ENCODE measurements at places on chromosomes 6 and 20.

GRCh38 chr6:4289770-4290320 is 154.5 kb upstream of the ECI2 start:
- DNase-seq = no peak

DNA sequence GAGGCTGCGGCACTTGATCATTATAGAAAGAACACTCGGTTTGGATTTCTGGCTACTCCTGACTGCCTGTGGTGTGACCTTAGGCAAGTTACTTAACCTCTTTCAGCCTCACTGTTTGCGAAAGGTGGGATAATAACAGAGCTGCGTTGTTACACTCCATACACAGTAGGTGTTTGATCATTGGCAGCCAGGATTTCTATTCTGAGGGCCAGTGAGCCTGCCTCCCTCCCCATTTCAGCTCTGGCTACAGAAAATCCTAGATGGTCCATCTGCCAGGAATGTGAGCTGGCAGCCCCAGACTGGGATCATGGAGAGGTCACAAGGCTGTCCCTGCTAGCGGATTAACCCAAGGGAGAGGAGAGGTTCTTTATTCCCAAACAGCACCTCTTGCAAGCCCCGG is 2.7 kb downstream of the KCNB1 start:
- DNase-seq = no peak

GRCh38 chr6:51842804-51843378 is 244.5 kb downstream of the PKHD1 start:
- DNase-seq = no peak

- DNase-seq = no peak
Measured at GRCh38 chr6:35258858-35259193, 709 bp upstream of the ZNF76 start.

DNA sequence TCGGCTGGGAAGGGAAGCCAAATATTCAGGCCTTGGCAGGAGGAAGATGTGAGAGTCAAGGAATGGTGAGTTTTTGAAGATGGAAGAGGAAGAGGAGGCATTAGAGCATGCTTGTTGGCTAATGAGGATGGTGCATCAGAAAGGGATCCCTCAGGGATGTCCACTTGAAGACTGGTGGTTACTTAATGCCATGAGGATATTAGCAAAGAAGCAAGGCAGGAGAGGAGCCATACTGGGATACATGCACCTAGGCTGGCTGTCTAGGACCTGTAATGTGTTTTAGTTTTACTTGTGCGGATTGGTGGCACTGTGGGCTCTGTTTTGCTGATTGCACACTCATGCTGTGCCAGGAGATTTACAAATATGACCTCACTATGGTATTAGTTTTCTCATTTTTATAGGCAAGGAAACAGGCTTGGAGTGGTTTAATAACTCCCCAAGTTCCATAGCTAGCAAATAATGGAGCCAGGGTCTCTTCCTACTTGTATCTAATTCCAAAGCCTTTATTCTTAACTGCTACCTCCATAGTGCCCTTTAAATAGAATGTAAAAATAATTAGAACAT is 37.8 kb downstream of the NCOA7 start:
- no peak for DNase-seq

DNA sequence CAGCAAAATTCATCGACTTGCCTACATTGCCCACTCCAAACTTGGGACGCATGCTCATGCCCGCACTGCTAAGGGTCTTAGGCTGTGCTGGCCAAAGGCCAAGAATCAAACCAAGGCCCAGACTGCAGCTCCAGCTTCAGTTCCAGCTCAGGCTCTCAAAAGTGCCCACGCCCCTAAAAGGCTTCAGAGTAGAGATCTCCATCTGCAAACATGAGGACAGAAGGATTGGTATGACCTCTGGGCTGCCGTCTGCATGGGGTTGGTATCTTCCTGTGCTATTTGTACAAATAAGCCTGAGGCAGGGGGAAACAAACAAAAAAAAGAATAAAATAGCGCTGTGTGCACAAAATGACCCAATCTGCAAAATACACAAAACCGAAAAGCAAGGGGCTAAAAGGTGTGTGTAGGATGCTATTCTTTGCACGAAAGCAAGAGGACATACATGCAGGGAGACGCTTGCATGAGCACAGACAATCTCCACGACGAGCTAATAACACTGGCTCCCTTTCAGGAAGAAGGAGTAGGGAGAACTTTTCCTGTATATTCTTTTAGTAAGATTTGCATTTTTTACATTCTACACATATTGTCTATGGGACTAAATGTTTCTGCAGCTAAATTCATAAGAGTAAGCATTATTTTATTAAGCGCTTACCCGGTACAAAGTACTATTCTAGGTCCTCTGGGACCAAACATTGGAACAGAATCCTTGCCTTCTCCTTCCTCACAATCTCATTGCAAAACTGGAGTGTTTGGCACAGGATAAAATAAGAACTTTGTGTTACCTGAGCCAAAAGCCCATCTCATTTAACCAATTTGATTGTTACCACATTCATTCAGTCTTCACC is 33.1 kb downstream of the ATP9A start:
- DNase-seq = no peak

DNA sequence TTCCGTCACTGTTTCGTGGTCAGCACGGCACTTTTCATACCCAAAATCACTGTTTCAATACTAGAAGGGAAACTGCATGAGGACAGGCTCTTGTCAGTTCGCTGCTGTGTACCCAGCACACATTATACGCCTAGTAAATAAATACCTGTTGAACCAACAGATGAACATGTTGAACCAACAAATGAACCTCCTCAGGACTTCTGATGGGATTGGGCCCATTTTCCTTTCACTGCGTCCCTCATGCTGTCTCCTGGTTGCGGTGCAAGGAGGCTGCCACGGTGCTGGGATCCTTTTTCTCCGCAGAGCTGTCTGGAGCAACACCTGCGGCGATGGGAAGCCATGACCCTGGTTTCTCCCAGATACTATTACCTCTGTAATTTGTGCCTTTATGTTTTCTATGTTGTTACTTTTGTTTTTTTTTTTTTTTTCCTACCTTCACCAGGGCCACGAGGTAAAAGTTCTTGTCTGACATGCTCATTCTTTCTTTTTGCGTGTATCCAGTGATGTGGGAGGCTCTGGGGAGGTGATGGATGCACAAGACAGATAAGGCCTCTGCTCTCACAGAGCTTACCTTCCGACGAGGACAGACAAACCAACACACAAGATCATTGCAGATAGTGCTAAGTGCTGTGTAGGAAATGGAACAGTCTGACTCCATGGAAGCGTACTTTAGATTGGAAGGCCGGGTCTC is 1.1 kb downstream of the VAPB start:
- no peak for DNase-seq

DNA sequence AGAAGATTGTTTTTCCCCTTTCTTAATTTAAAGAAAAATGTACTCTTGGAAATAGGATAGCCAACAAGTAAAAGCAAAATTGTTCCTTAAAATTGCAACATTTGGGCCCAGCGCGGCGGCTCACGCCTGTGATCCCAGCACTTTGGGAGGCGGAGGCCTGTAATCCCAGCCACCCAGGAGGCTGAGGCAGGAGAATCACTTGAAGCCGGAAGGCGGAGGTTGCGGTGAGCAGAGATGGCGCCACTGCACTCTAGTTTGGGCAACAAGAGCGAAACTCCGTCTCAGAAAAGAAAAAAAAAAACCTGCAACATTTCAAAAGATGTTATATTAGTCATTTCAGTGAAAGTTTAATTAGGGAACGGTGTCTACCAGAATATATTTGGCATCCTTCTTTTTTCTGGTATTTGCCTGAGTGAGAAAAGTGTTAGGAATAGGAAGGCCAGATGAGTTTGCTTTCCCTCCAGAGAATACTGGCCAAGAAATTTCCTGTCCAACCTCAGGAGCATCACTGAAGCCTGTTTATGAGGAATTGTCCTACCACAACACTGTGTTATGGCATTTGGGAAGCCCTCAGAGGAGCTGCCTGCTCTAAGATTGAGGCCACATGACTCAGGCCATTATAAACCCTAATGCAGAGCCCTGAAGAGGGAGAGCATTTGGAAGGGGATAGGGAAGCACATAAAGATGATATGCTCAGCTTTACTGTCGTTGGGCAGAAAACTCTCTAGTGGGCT is 1.2 kb upstream of the GJA1 start:
- DNase-seq = no peak

DNA sequence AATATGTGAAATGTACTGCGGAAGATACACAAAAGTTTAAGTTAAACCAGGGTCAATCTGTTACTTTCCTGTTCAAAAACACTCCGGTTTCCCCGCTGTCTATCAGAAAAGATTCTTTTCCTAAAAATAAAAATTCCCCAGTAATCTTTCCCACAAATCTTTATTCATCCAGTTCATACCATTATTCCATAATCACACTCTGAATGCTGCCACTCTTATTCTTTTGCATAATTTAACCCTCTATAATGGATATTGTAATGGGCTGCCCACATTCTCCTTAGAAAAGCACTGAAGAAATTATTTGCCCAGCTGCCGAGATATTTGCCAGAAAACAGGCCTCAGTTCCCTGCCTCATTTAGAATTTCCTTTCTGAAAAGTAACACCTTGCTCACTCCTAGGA is 68.6 kb downstream of the EPHA7 start:
- DNase-seq = no peak

- no peak for DNase-seq
Measured at GRCh38 chr6:11672669-11673068, 105.9 kb downstream of the ADTRP start.

- no peak for DNase-seq
Measured at GRCh38 chr6:21151119-21151518, 442.4 kb upstream of the SOX4 start.

DNA sequence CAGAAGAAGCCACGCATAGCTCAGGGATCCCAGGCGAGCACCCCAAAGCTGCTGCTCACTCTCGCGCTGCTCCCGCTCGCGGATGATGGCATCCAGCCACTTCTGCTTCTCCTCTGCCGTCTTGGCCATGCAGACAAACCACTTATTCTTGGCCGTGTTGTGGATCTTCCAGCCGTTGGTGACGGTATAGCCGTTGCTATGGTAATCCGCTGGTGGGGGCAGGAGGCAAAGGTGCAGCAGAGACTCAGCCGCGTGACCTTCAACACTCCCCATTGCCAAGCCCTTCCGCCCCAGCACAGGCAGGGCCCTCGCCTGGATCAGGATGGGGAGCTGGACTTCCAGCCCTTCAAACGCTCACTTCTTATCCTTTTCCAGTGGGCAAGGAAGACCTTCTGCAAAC is 136.9 kb downstream of the PREX1 start:
- no peak for DNase-seq

DNA sequence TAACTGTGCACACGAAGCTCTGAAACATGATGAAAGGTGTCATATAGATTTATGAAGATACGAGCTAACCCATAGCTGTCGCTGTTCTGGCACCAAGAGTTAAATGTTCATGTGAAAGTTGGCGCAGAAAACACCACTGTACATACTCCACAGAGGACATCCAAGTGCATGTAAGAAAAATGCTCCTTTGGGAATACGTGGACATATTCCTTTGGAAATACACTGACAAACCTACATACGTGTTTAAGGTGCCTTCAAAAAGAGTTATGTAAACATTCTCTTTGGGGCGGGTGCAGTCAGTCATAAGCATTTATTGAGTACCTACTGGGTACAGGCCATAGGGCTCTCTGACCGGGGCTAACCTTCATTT is 723 bp upstream of the ARID1B start:
- peak; percentile 60 for DNase-seq

DNA sequence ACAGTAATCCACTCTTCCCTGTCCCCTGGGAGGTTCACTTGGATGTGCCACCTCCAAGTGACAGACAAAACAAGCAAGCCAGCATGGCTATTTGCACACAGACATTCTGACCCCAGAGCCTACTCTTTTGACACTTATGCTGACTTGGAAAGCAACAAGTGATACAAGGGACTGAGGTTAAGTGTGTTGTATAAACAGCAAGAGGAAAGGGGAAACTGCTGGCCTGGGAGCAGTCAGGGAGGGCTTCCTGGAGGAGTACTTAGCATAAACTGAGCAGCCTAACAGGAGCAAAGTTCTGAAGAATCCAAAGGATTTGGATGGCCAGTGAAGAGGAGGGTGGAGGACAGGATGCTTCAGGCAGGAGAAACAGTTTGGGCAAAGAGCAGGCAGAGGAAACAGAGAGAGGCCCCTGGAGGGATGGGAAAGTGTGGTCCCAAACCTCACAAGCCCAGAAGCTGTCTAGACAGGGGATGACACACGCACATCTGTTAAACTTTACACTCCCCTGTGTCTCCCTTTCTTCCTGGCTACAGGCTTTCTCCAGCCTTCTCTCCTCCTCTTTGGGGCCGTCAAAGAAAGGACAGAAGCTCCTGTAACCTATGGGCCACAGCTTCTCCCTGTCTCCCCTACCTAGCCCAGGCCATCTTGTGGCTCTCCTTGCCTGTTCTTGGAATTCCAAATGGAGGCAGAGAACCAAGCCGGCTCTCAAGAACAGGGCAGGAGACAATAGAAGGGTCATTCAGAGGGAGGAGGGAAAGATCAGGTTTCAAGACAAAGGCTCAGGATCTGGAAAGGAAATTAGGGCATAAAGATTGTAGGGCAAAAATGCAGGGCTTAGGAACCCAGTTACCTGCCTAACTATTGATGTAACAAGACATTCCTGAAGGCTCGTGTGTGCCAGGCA is 19.3 kb downstream of the SULF2 start:
- DNase-seq = no peak

- DNase-seq = no peak
Measured at GRCh38 chr6:125750692-125751333, 1.4 kb downstream of the HEY2 start.

DNA sequence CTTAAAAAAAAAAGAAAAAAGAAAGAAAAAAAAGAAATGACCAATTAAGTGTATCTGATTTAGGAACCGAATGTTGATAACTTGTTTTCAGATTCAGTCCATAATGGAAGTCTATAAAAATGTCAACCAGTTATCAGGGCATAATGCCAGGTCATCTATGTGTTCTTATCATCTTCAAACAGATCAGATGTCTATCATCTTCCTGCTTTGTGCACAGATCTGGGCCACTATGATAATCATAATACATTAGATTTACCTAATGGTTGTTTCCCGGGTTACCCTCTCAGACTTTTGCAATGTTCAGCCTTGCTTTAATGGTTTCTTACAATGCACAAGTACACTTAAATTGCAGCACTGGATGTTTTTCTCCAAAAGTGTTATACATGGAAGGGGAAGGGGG is 100.6 kb downstream of the NKAIN2 start:
- DNase-seq = no peak

- no peak for DNase-seq
Measured at GRCh38 chr20:61638802-61639585, 386.9 kb downstream of the CDH4 start.

DNA sequence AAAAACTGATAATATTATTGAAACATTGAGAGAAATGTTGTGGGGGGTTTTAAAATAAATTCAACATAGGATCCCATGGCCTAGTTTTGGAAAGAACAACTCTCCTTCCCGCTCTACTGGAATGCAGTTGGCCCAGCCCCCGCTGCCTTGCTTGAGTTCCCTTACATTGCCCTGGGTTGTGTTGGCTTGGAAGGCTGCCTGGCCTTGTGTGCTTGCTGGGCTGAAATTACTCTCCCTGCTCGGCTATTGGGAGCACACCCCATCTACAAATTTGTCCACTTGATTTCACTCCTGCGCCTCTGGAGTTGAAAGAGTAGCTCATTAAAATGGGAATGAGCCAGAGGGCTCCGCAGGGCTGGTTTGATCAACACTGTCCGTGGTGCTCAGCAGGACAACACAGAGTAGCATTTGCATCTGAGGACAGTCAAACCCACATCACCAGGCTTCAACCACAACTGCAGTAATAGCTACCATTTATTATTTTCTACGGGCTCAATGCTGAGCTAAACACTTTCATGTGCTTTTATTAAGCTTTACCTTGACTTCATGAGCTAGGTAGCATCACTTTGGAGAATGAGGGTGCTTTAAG is 35.2 kb downstream of the DOK5 start:
- DNase-seq = no peak

- DNase-seq = no peak
Measured at GRCh38 chr6:6590530-6590929, 2.0 kb downstream of the LY86 start.

GRCh38 chr6:130632277-130632676 is 194.9 kb upstream of the SMLR1 start:
- no peak for DNase-seq

Measured in NCI-H446 treated with DMSO at 0.1 percent for 48 hours (cell line).